Bronchus fibroblast of lung (primary cell): ENCODE measurements at places on chromosomes 1 and 21. TPM values are rescaled to one million over a fixed set of nuclear protein-coding genes. Genes with fewer than 3 reads are reported as not detected.

Gene RGS1
- total RNA-seq = not detected in 2 replicates

Gene TAS1R3
- under 0.01 TPM in 2 replicates for total RNA-seq

Gene METTL25B
- total RNA-seq = 11.0 and 11.6 TPM in 2 replicates

Gene DISP1
- total RNA-seq = 3.0 and 4.2 TPM in 2 replicates

Gene KCND3
- not detected in 2 replicates for total RNA-seq

Gene KIAA0040
- under 0.01 and 0.15 TPM in 2 replicates for total RNA-seq

Gene NR5A2
- total RNA-seq = not detected in 2 replicates

Gene TNNI3K
- not detected in 2 replicates for total RNA-seq

Gene RGS16
- 0.15 TPM in 1 of 2 replicates, not detected in the other for total RNA-seq

Gene TMIGD3
- 0.34 TPM in 1 of 2 replicates, not detected in the other for total RNA-seq
